ENCODE measurements at places on chromosomes 5 and 9. TPM values are rescaled to one million over a fixed set of nuclear protein-coding genes. Genes with fewer than 3 reads are reported as not detected.
A peak's percentile ranks its signal among the peaks of the same experiment; 100 is the strongest.

DNA sequence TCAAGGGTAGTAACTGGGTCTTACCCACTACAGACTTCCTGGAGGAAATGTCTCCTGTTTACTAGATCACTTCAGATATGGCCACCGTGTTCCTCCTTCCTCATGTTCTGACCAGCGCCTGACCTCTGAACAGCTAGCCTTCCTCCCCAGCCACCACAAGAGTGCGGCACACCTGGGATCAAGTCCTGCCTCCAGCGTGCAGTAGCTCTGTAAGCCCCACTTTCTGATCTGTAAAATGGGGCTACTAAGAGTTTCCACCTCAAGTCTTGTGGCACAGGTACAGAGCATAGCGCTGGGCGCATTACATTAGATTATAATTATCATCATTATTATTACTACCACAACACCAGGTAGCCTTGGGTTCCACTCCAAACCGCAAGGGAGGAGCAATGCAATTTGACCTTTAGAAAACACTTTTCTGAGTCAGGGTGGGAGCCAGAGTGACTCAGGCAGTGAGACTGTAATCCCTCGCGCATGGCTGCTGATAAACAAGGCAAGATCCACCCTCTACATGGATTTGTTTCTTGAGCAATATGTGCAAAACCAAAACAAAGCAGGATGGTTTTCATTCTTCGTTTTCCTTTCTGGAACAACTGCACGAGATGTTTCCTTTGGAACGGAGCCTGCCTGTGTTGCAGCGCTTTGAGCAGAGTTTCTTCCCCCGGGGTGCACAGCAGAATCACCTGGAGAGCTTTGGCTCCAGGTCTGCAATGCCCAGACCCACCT lies 65.0 kb upstream of the ANGPTL2 start:
- peak; percentile 65 for DNase-seq

- DNase-seq, result no peak
Observed at GRCh38 chr9:94736759-94737158, 10.3 kb downstream of the AOPEP start.

- DNase-seq, result no peak
Observed at GRCh38 chr9:127215268-127216209, 49.0 kb upstream of the GARNL3 start.

GRCh38 chr5:109347252-109347888 lies 62.4 kb downstream of the PJA2 start:
- no peak for DNase-seq

GRCh38 chr5:147483961-147484707 lies 25.7 kb downstream of the DPYSL3 start:
- DNase-seq, result no peak

DNA sequence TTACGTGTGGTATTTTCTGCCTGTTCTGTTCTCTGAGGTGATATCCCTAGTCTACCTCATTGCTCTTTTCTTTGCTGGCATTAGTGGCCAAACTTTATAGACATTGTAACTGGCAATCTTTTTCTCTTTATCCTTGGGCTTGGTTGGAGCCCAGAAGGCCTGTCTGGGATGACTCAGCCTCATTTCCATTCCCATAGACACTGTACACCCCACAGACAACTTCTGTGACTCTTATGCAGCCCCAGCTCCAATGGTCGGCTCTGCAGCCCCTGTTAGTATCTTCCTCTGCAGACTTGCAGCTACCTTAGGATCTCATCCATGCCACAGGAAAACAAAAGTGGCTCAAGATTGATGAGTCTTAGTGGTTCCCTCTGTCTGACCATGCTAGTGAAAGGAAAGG lies 79.8 kb downstream of the CFAP95 start:
- no peak for DNase-seq

DNA sequence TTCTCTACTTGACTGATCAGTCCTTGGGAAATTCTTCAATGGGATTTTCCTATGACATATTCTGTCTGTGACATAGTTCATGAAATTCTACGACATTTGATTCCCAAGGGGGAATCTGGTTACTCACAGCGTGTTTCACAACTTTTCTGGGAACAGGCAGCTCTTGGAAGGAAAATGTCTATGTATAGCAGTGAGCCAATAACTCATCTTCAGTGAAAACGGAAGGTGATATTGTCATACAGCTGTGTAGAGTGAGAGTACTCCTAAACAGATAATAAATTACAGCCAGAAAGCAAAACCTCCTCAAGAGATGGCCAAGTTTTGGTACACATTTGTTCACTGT lies 91.4 kb downstream of the C9orf152 start:
- no peak for DNase-seq

DNA sequence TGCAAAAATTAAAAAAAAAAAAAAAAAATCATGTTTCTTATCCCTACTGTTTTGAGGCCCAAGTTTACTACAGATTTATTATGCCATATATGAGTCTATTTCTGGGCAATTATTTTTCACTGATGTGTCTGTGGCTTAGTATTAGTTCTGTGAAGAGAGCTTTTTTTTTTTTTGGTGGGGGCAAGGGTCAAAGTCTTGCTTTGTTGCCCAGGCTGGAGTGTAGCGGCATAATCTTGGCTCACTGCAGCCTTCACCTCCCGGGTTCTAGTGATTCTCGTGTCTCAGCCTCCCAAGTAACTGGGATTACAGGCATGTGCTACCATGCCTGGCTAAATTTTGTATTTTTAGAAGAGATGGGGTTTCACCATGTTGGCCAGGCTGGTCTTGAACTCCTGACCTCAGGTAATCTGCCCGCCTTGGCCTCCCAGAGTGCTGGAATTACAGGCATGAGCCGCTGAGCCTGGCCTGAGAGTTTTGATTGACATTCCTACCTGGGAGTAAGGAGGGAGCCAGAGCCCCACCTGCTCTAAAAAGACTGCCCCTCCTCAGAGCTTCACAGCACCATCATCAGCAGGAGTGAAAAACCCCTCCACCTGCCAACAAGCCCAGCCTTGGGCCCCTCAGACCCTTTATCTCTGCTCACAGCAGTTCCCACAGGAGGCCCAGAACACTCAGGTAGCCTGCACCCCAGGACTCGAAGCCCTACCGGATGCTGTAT lies 36.1 kb upstream of the JADE2 start:
- DNase-seq, result no peak

DNA sequence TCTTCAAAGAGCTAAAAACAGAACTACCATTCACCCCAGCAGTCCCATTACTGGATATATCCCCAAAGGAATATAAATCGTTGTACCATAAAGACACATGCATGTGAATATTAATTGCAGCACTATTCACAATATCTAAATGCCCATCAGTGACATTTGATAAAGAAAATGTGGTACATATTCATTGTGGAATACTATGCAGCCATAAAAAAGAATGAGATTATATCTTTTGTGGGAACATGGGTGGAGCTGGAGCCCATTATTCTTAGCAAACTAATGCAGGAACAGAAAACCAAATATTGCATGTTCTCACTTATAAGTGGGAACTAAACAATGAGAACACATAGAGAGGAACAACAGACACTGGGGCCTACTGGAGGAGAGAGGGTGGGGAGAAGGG lies 38.7 kb downstream of the FCHO2 start:
- no peak for DNase-seq

UGT3A1 gene
- 2.0 TPM for total RNA-seq

PCDHGA7 gene
- total RNA-seq, result 3.6 TPM

SMARCA2 gene
- total RNA-seq, result 64.7 TPM

FOXI1 gene
- not detected for total RNA-seq
